ENCODE measurements at places on chromosomes 5 and 9.

DNA sequence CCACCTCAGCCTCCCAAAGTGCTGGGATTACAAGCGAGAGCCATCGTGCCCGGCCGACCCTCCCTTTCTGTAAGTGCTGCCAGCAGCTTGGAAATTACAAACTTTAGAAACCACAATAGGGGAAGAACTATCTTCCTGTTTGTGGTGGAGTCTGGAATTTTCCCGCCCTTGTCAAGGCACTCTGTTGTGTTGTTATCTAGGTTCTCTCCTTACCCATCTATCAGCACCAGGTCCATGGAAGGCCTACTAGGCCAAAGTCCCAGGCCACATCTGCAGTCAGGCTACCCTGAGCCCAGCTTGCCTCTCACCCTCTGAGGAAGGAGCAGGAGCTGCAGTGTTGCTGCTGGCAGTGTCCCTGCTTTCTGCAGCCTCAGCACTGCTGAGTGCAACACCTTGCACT, 214.9 kb downstream of the MCTP1 start:
- DNase-seq: no peak

- no peak for DNase-seq
Measured at GRCh38 chr9:68979538-68980314, 34.2 kb downstream of the PRKACG start.

- DNase-seq: no peak
Measured at GRCh38 chr9:99825172-99826046, 3.7 kb downstream of the NR4A3 start.

GRCh38 chr5:54470128-54470527, 14.6 kb downstream of the HSPB3 start:
- no peak for DNase-seq

DNA sequence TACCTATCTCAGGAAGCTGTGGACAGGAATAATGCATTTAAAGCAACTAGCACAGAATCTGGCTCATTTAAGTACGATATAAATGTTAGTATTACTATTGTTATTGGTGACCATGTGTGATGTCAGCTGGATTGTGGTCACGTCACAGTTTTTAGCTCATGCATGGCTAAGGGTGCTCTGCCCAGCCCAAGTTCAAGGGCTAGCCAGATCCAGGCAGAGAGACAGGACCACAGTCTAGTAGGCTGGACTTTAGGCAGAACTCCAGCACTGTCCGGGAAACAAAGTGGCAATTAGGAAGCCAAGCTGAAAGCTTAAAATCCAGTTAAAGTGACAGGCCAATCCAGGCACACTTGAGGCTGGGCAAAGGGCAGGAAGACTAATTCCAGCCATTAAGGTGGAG, 273.6 kb downstream of the ADAMTSL1 start:
- no peak for DNase-seq

DNA sequence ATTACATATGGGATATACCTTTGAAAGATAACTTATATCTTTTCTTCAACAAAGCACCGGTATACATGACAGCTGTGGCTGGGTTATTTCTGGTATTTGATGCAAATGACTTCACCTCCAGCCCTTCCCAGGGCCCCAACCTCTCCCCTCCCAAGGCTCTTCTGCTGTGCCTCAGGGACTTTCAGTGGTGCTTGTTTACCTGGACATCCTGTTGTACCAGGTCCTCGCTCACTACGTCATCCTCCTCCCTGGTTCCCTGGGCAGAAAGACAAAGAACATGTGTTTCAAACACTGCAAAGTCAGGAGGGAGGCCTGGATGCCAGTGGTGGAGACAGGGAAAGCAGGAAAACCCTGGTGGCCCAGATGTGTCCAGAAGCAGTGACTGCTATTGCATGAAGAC, 23.4 kb downstream of the ANXA6 start:
- no peak for DNase-seq

DNA sequence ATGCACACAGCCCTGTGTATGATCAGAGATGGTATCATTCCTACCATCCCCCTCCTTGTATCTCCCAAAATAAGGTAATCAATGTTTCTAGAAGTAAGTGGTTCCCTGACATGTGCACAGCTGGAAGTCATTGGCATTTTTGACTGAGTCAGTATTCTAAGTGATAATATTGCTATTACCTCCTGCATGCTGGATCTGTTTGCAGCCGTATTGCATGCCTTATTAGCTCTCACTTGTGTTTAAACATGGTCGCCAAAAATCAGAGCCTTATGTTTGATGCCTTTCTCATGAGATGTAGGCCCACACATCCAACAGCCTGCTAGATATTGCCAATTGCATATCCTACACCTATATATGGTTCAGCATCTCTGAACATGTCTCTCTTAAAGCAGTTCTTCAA, 254.3 kb downstream of the CDH12 start:
- DNase-seq: no peak

GRCh38 chr9:72681283-72681630, 159.8 kb downstream of the TMC1 start:
- DNase-seq: no peak
